ENCODE measurements at places on chromosomes 2 and 18.
A peak's percentile ranks its signal among the peaks of the same experiment; 100 is the strongest.

DNA sequence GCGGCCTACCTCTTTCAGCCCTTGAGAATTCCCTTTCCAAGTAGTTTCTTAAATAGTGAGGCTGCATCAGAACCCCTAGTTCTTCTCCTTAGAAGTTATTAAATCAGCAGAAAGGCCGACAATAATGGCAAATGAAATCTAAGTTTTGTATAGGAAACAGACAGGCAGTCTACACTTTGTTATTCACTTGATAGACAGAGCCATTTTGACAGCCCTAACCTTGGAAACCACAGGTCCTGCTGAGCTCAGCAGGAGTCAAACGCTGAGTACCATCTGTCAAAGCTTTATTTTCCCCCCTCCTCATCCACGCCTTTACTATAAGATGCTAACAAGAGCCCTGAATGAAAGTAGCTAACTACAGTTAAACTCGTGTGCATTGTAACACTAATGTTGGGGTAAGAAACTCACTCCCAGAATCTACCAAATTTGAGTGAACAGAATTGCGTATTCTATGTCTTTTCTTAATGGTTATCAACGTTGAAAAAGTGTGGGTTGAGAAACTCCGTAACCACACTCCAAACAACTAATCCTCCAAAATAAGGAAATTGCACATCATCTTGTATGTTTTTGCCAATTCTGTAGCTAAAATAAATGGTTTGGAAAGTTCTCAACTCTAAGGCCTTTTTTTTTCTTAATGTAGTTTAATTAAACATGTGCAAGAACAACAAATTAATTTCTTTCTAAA, 90.6 kb upstream of the EFEMP1 start:
- H3K36me3 ChIP-seq = no peaks in the 10 kb centered on the region
- H3K27me3 ChIP-seq = peaks cover 5% of the 10 kb centered on the region
- no peaks in the 10 kb centered on the region for H3K4me1 ChIP-seq
- DNase-seq = no peak
- no peak overlapping the region for H3K4me3 ChIP-seq

DNA sequence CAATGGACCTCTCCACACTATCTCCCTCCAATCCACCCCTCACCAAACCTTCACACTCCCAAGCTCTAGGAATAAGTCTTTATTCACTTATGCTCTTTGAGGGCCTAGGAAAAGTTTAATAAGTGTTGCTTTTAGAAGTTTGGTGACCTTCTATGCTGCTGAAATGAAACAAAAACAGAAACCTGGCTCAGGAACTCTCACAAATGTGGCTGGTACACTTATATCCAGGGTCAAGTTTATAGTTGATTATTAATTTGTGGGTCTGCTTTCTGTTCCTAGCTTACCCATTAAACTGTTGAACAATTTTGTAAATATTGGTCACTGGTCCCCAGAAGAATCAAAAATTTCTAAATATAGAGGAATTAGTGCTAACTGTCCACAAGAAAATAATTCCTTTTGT, 14.2 kb upstream of the ANKRD44 start:
- H3K27ac ChIP-seq = peak overlapping the region; percentile 90
- no peak for DNase-seq
- peak overlapping the region; percentile 69 for H3K4me3 ChIP-seq
- peaks cover 41% of the 10 kb centered on the region for H3K4me1 ChIP-seq
- peaks cover 3% of the 10 kb centered on the region for H3K27me3 ChIP-seq

DNA sequence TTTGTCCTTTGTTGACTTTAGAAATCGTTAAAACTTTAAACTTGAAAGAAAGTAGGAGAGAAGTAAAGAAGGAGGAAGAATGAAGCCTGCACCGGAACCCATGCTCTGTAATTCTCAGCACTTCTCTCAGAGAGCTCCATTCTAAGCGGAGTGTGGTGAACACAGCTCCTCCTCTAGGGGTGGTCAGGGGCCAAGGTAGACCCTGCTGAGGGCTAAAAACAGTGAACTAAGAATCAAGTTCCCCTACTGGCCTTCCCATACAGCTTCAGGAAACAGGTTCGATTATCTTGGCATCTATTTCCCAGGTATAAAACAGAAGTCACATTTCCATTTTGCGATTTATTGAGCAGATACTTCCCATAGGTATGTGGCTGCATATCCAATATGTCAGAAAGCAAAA, 92.7 kb upstream of the ASAP2 start:
- no peaks in the 10 kb centered on the region for H3K4me1 ChIP-seq
- H3K4me3 ChIP-seq = no peak overlapping the region
- no peaks in the 10 kb centered on the region for H3K36me3 ChIP-seq

GRCh38 chr2:239050252-239050649, 202.4 kb downstream of the TWIST2 start:
- no peak for DNase-seq
- H3K27ac ChIP-seq = no peak overlapping the region
- peaks cover 30% of the 10 kb centered on the region for H3K36me3 ChIP-seq
- H3K4me1 ChIP-seq = no peaks in the 10 kb centered on the region
- no peaks in the 10 kb centered on the region for H3K27me3 ChIP-seq
- H3K4me3 ChIP-seq = no peak overlapping the region

DNA sequence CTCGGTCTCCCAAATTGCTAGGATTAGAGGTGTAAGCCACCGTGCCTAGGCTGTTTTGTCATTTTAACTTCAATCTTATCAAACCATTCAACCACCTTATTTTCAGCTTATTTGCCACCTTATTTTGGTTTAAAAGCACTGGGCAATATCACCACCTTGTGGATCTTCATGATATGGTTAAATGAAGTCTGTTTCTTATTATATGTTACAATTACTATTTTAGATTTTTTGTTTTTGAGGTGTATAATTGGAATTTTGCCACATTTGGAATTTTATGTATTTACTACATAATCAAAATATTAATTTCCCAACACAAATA, 43.8 kb upstream of the SCN9A start:
- no peaks in the 10 kb centered on the region for H3K36me3 ChIP-seq
- no peak overlapping the region for H3K27ac ChIP-seq
- no peaks in the 10 kb centered on the region for H3K4me1 ChIP-seq
- no peak for DNase-seq
- H3K27me3 ChIP-seq = no peaks in the 10 kb centered on the region
- H3K4me3 ChIP-seq = no peak overlapping the region

GRCh38 chr2:27573452-27573851, 9.4 kb upstream of the ZNF512 start:
- peaks cover 13% of the 10 kb centered on the region for H3K27me3 ChIP-seq
- H3K4me3 ChIP-seq = no peak overlapping the region
- peaks cover 6% of the 10 kb centered on the region for H3K36me3 ChIP-seq
- H3K27ac ChIP-seq = no peak overlapping the region
- DNase-seq = no peak
- no peaks in the 10 kb centered on the region for H3K4me1 ChIP-seq

GRCh38 chr2:128473175-128474035, 154.7 kb upstream of the HS6ST1 start:
- peaks cover 16% of the 10 kb centered on the region for H3K36me3 ChIP-seq
- H3K27ac ChIP-seq = peak overlapping the region; percentile 90
- H3K4me1 ChIP-seq = peaks cover 32% of the 10 kb centered on the region

DNA sequence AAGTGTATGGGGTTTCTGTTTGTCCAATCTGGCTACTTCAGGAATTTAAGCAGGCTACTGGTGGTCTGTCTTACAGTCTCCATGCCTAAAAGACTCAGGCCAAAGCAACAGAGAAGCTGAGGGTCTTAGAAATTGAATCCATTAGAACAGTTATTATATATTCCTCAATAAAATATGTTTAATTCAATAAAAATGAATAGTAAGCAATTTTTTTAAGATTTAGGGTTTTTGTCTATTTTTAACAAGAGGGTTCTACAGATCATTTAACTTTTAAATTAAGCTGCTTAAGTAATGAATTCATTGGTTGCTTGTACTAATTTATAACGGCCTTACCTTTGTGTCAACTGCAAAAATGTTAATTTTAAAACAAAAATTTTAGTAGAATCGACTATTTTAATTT, 832.6 kb upstream of the SLC39A10 start:
- no peak for DNase-seq
- no peak overlapping the region for H3K4me3 ChIP-seq
- no peak overlapping the region for H3K27ac ChIP-seq
- no peaks in the 10 kb centered on the region for H3K4me1 ChIP-seq
- H3K36me3 ChIP-seq = no peaks in the 10 kb centered on the region
- no peaks in the 10 kb centered on the region for H3K27me3 ChIP-seq

DNA sequence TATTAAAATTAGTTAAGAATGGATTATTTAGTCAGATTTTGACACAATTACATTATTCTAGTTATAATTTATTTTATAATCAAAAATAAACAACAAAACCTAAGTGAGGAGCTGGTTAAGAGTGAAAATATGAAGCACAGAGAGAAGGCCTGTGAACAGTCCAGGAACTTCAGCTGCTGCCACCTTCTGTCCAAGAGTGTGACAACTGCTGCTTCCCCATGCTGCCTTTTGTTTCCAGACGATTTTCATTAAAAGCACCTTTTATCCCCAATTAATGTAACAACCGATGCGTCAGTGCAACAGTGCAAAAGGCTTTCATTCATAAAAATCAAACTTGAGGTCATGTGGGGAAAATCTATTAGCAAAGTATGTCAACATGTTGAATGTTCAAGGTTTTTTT, 363.6 kb downstream of the CTNNA2 start:
- H3K27me3 ChIP-seq = no peaks in the 10 kb centered on the region
- H3K36me3 ChIP-seq = no peaks in the 10 kb centered on the region
- no peaks in the 10 kb centered on the region for H3K4me1 ChIP-seq
- no peak for DNase-seq

- H3K27me3 ChIP-seq = peaks cover 23% of the 10 kb centered on the region
- H3K4me1 ChIP-seq = peaks cover 7% of the 10 kb centered on the region
- no peak overlapping the region for H3K27ac ChIP-seq
- no peaks in the 10 kb centered on the region for H3K36me3 ChIP-seq
- H3K4me3 ChIP-seq = no peak overlapping the region
Measured at GRCh38 chr2:68344031-68344430, 21.1 kb upstream of the PLEK start.

DNA sequence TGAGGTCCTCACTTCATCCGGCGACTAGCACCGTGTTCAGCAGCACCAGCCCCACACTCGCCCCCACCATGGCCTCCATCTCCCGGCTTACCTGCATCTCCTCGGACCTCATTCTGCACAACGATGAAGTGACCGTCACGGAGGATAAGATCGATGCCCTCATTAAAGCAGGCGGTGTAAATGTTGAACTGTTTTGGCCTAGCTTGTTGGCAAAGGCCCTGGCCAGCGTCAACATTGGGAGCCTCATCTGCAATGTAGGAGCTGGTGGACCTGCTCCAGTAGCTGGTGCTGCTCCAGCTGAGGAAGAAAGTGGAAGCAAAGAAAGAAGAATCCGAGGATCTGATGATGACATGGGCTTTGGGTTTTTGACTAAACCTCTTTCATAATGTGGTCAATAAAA, 70.5 kb upstream of the MYCN start:
- no peaks in the 10 kb centered on the region for H3K4me1 ChIP-seq
- H3K4me3 ChIP-seq = no peak overlapping the region
- H3K27me3 ChIP-seq = no peaks in the 10 kb centered on the region
- no peak for DNase-seq

DNA sequence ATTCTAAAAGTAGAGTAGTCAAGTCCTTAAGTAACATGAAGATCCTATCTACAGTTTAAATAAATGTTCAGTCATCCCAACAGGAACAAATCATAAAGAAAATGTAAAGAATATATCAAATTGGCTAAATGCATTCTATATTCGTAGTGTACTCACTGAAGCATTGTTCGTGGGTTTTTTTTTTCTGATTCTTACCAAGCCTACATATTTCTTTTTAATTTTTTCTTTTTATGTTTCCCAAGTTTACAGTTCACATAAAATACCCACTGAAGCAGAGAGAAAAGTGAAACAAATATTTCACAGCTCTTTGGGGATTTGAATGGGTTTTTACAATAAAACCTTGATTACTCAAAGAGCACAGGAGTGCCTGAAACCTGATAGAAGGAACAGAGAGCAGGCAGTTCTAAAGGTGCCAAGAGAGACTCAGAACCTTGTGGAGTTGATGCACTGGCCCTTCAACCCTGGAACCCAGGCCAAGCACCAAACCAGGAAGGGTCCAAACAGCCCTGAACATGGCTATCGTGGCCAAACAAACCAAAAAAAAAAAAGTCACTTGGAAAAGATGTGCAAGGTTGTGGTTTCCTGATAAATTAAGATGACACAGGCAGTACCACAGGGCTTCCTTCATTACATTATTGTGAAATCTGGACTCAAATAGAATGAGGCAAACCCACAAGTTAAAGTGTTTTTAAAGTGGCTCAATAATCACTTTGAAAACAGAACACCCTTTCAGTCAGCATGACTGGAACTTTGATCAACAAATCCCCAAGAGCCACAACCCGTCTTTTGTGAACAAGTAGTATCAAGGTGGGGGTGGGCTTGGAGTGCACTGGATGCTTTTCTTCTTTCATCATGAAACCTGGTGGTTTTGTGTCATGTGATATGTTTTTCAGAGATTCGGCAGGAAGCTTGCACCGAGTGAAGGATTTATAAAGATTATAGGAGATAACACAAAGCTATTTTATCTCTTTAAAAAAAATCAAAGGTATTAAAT, 245.0 kb upstream of the FN1 start:
- H3K4me1 ChIP-seq = peaks cover 1% of the 10 kb centered on the region
- H3K36me3 ChIP-seq = no peaks in the 10 kb centered on the region
- no peak overlapping the region for H3K4me3 ChIP-seq
- DNase-seq = no peak
- H3K27ac ChIP-seq = no peak overlapping the region
- peaks cover 5% of the 10 kb centered on the region for H3K27me3 ChIP-seq

DNA sequence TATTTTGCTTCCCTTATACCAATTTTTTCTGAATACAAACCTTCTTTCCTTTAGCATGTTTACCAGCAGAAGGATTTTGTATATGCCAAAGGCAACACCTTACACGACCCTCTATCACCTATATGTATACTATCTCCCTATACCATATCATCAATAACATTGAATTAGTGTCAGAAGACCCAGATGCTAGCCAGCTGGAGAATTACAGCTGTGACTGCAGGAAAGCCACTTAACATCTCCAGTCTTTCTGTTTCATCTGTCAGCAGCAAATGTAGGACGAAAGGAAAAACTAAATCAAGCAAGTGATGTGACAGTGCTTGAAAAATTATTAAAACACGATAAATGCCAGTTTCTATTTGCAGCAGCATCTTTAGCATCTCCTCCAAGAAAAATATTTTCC, 193.7 kb downstream of the STK39 start:
- H3K4me3 ChIP-seq = no peak overlapping the region
- no peaks in the 10 kb centered on the region for H3K27me3 ChIP-seq
- H3K36me3 ChIP-seq = peaks cover 13% of the 10 kb centered on the region
- peaks cover 2% of the 10 kb centered on the region for H3K4me1 ChIP-seq
- H3K27ac ChIP-seq = no peak overlapping the region

DNA sequence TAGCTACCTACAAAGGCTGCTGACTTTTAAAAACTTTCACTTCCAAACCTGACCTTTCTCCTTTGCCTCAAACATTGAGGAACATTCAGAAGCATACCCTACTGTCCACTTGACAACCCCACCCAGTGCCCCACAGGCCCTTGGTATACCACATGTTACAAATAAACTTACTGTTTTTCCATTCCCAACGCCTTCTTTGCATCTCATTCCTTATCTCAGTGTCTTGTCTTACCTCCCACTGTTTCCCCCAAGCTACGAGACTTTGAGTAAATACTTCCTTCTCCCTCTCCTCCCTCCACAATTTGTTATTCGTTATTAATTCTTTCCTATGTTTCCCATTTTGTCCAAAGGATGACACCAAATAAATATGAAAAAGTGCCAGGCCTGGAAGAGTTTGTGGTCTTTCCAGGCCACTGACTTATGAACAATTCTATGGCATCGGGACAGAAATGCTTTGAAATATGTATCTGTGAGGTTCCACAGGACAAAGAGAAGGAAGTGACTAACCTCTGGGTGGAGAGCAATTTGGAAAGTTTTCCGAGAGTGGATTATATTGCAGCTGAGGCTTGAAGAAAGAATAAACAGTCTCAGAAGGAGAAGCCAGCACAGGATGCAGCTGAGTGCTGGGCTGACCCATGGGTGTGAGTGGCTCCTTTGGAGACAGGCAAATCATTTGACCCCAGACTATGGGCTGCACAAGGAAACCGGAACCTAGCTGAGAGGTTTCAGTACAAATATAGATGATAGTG, 409.0 kb downstream of the LPIN1 start:
- peaks cover 11% of the 10 kb centered on the region for H3K4me1 ChIP-seq
- peaks cover 1% of the 10 kb centered on the region for H3K36me3 ChIP-seq
- H3K27me3 ChIP-seq = no peaks in the 10 kb centered on the region
- H3K27ac ChIP-seq = no peak overlapping the region

All from stimulated activated naive B cell treated with anti-CD40 and anti-IgM and Interleukin-4, amounts not matched to agents 10 μg/mL and 1 μg/mL and 100 μg/mL, for 72 hours (primary cell).